ENCODE measurements at places on chromosomes 7 and 10.

DNA sequence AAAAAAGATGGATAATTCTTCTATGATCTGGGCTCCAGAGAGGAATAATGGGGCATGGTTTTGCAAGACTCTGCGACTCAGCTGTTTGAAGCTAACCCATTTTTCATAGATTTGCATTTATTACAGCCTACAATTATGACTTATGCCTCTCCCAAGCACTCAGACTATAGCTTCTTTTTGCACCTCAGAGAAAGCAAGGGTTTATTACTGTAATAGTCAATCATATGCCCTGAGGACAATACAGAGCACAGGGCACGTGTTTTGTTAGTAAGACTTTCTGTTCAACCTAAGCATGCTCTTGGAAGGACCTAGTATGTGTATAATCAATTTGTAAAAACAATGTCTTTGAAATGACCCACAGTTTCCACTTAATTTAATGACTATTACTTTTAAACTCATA, 221.2 kb downstream of the PARD3 start:
- no peak for DNase-seq

DNA sequence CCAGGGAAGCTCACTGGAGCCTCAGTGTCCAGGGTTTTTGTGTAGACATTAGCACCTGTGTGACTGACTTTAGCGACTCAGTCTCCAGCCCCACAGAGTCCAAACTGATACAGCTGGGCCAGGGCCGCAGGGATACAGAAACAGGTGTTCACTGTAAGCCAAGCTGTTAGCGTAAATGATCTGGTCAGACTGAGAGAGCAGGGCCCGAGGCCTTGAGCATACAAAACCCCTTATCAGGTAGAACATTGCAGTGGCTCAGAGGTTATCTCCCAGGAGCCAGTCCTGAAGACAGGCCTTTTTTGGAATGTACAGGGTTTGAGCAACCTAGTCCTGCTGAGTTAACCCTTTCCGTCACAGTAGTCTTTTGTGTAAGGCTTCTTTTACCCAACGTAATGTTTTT, 25.0 kb downstream of the LHPP start:
- no peak for DNase-seq

DNA sequence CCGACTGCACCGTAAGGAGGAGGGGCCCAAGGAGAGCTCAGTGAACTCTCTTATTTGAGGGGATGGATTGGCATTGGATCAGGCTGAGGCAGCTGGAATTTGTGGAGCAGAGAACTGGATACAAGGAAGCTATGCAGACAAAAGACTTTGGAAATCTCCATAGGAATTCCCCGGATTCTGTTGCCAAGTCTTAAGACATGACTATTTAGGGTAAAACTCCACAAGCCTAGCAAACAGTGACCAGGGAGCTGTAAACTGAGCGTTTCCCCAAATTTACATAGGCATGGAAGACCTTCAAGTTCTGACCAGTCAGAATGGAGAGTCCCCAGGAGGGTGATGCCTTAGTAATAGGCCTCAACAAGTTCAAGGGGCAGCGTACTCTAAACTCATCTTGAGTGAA, 82.5 kb upstream of the PCBD1 start:
- DNase-seq = no peak

DNA sequence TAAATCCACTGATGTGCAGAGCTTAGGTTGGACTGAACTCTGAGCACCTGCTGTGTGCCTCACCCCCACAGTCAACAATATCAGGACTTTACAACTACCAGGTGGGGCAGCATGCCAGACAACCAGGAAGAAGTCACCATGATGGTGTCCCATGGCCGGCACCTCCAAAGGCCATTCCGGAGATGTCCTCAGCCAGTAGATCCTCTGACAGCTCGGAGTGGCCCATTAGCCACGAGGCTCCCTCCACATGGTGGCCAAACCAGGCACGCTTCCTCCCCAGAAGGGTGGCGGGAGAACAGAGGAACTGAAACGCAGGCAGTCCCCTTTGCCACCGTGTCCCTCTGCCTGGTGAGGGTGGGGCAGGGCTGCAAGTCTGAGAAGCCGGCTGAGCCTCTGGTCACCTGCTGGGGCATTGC, 390.0 kb downstream of the TNS3 start:
- DNase-seq = no peak

GRCh38 chr7:47551668-47552440, 30.1 kb downstream of the TNS3 start:
- no peak for DNase-seq

GRCh38 chr7:131899271-131900030, 343.0 kb upstream of the PODXL start:
- DNase-seq = no peak

- no peak for DNase-seq
These were observed 487.9 kb upstream of the MKI67 start for GRCh38 chr10:128614016-128614605.

- DNase-seq = no peak
These were observed 9.1 kb downstream of the ZMIZ2 start for GRCh38 chr7:44757739-44758138.

DNA sequence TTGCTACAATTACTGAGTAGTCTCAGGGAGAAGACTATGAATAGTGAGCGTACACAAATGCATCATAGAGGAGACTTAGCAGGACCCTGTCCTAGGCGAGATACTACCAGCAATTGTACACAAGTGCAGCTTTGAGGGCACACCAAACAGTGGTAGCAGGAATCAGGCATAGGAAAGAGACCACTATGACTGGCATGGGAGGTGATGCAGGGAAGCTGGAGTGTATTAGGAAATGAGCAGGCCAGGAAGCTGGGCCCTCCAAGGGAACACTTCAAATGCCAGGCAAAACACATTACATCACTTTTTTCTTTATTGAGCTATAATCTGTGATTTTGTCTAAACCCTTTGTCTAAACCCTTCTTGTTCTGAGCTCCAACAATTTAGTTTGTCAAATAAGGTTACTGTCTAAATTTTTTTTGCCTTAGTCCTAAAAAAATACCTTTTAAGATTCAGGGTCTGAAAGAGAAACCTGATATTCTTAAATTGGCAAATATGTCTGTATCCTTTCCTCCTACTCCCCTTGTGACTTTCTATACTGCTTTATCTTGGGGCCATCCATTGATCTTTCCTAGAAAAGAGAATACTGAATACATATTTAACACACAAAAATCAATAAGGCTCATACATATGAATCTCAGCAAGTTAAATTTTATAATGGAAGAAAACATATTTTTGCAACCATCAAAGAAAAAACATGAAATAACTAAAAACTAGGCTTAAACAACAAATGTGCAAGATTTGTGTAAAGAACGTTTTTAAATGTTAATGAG, 193.8 kb upstream of the PHYHIPL start:
- no peak for DNase-seq

DNA sequence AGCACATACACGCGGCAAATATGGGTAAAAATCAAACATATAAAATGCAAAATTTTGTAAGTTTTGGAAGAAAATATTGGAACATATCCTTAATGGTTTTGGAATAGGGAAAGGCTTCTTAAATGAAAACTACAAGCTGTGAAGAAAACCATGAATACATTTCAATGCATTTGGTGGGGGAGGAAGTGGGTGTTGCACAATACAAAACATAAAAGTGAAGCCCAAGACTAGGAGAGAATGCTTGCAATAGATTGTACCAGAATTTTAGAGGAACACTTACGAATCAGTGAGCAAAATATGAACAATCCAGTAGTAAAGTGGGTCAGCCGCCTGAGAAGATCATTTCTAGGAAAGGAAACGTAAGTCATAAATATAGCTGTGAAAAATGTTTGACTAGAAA, 322.6 kb upstream of the MKI67 start:
- DNase-seq = no peak

GRCh38 chr7:126803990-126804389, 448.8 kb downstream of the GRM8 start:
- no peak for DNase-seq

DNA sequence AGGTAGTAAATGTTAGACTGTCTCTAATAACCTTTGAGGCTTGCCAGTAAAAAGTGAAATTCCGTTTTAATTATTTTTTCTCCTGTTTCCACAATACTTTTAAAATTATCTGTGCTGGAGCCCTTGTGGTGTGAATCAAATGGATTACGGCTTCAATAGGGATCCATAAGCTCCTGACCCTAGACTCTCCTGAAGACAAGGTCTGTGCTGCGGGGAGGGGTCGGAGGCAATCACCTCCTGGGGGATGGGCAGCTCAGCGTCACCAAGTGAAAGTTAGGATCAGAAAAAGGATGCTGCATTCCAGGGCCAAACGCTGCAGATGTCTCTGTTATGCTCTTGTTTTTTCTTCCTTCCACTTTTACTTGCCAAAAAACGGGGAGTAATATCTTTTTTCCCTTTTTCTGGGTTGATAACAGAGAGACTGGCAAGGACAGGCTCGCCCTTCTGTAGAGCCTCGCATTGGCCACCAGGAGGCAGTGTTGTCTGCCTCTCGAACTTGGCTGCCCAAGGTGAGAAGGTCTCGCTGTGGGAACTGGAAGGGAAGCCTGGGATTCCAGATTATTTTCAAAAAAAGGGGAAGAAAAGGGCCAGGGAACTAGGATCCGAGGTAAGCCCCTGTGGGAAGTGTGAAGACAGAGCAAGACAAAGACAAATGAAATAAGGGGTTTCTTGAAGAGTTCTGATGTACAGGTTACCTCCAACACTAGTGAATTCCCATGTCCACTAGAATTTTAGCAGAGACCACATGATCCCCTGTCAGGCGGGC, 621.9 kb downstream of the ACTR3B start:
- DNase-seq = peak; percentile 13
